Osteoblast (primary cell): ENCODE measurements at places on chromosomes 6 and 20.

- H3K4me3 ChIP-seq = no peak overlapping the region
- no peaks in the 10 kb centered on the region for H3K36me3 ChIP-seq
- peaks cover 3% of the 10 kb centered on the region for H3K27me3 ChIP-seq
- H3K4me1 ChIP-seq = no peaks in the 10 kb centered on the region
Measured at GRCh38 chr20:51884561-51884960, 82.2 kb upstream of the SALL4 start.

DNA sequence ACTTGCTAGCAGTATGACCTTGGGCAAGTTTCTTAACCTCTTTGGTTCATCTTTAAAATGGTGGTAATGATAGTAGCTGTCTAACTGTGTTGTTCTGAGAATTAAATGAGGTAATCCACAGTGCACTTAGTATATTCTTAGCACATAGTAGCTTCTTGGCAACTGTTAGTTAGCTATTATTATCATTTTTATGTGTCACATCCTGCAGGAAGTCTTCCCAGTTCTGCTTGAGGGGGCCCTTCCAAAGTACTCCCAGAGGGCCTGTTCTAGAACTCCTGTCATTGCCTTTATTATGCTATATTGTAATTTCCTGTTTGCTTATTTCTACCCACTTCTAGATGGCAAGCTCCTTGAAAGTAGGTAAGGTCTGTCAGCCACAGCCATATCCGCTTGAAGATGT is 30.6 kb downstream of the ANKS1A start:
- no peak overlapping the region for H3K4me3 ChIP-seq
- DNase-seq = no peak
- no peaks in the 10 kb centered on the region for H3K36me3 ChIP-seq

DNA sequence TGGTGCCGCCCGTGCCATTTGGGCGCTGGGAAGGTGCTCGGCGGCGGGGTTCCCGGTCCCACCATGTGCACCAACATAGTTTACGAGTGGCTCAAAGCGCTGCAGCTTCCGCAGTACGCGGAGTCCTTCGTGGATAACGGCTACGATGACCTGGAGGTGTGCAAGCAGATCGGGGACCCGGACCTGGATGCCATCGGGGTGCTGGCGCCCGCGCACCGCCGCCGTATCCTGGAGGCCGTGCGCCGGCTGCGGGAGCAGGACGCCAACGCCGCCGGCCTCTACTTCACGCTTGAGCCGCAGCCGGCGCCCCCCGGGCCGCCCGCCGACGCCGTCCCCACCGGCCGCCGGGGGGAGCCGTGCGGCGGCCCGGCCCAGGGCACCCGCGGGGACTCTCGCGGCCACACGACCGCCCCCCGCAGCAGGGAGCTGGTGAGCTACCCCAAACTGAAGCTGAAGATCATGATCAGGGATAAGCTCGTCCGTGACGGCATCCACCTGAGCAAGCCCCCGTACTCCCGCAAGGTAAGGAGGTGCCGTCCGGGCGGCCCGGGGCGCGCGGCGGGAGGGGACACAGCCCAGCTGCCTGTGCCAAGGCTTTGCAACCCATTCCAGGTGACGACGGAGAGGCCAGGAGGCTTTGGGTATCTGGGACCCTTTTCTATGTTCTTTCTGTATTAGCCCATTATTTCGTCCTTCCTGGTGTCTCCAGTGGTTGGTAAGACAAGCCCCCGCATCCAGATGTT is 547 bp downstream of the SAMD5 start:
- peaks cover 32% of the 10 kb centered on the region for H3K27me3 ChIP-seq
- H3K36me3 ChIP-seq = no peaks in the 10 kb centered on the region
- peaks cover 12% of the 10 kb centered on the region for H3K4me1 ChIP-seq
- DNase-seq = peak; percentile 65
- no peak overlapping the region for H3K27ac ChIP-seq

- DNase-seq = no peak
- peak overlapping the region; percentile 65 for H3K27ac ChIP-seq
- H3K4me3 ChIP-seq = peak overlapping the region; percentile 20
- H3K4me1 ChIP-seq = peaks cover 33% of the 10 kb centered on the region
- no peaks in the 10 kb centered on the region for H3K27me3 ChIP-seq
- no peaks in the 10 kb centered on the region for H3K36me3 ChIP-seq
Measured at GRCh38 chr20:3995067-3995748, 20.1 kb downstream of the RNF24 start.

DNA sequence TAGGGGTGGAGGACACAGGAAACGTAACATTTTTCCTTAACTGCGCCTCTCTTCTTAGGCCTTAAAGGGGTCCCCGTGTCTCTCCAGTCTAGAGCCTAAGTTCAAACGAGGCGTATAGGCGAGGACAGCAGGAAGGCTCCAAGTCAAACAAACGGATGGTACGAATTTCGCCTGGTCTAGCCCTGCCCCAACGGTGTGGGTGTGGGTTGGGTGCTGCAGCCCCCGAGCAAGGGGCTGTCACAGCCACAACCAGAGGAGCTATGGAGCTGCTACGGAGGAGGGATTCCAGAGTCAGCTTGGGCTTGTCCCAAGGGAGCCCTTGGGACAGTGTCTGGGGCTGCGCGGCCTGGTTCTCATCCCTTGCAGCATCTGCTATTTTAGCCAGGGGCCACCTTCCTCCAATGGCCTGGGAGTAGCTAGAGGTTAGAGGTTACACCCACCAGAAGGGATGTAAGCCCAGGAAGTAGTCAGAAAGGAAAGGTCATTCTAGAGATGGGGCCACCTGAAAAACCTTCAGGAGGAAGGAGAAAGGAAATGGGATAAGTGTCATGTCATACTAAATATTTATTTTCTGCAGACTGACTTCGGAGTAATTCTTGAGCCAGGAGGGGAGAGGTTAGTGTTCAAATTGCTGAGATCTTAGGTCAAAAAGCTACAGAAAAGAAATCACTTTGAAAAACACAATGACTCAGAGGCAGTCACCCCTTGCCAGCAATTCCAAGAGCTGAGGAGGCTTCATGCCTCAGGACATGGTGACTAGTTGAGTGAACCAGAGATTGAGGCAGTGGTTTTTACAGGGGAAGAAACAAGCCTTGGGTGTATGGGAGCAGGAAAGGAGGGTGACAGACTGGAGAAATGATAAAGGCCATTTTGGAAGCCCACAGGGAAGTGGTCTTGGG is 21.7 kb downstream of the VPS52 start:
- H3K27ac ChIP-seq = peak overlapping the region; percentile 95
- H3K4me1 ChIP-seq = peaks cover 44% of the 10 kb centered on the region
- H3K4me3 ChIP-seq = peak overlapping the region; percentile 74

DNA sequence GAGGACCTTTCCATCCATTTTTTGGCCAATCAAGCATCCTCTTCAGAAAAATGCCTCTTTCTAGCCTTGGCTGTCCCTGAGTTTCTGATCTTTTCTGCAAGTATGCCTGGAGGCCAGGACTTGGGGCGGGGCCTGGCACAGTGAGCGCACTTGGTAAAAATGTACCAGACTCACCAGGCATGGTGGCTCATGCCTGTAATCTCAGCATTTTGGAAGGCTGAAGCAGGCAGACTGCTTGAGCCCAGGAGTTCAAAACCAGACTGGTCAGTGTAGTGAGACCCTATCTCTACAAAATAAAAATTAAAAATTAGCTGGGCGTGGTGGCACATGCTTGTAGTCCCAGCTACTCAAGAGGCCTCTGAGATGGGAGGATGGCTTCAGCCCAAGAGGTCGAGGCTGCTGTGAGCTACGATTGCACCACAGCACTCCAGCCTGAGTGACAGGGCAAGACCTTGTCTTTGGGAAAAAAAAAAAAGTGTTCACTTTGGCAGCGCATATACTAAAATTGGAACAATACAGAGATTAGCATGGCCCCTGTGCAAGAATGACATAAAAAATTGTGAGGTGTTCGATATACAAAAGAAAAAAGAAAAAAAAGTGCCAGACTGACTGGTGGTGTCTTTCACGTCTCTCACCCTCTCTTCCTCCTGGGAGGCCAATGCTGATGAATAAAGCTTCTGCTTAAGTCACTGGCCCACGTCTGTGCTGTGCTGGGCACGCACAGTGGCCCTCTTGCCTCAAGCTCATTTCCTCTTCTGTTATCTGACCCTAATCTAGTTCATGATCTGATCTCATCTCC is 18.1 kb upstream of the SLC9A8 start:
- H3K4me1 ChIP-seq = peaks cover 3% of the 10 kb centered on the region
- DNase-seq = no peak
- H3K27me3 ChIP-seq = peaks cover 7% of the 10 kb centered on the region
- H3K4me3 ChIP-seq = no peak overlapping the region
- H3K27ac ChIP-seq = no peak overlapping the region

DNA sequence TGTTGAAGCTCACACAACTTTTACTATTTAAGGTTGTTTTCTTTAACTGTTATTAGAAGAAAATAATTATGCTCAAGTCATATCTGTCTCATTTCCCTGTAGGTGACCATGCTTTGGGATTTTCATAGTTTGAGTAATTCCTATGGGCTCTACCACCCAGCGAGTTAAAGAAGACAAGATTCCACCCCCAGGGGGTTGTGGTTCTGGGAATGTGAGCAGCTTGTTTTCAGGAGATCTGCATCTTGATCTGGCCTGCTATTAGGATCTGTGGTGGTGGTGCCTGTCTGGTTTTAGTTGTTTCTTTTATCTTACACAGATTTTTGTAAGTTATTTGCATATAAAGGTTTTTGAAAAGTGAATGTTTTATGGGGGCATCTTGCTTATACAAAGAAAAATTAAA is 20.2 kb upstream of the REV3L start:
- H3K27me3 ChIP-seq = no peaks in the 10 kb centered on the region
- no peak overlapping the region for H3K27ac ChIP-seq
- H3K4me3 ChIP-seq = no peak overlapping the region
- H3K4me1 ChIP-seq = peaks cover 6% of the 10 kb centered on the region
- no peaks in the 10 kb centered on the region for H3K36me3 ChIP-seq

DNA sequence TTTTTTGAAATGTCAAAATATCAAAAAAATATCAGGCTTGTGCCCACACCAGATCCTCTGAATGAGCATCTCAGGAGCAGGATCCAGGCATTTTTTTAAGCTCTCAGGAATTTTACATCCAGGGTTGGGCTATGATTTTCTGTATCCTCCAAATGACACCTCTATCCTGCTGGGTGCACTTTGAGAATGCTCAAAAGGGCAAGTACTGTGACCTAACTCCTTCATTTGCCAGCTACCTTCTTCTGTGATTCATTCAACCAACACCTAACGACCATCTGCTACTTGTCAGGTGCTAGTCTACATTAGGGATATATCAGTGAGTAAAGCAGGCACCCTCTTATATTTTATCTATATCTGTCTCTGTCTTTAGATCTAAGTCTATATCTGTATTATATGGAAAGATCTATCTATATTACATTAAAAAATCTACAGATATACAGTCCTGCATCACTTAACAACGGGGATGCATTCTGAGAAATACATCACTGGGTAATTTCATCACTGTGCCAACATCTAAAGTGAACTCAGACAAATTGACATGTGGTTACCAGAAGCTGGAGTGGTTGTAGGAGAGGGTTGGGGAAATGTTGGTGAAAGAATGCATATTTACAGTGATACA is 131.6 kb downstream of the KIF16B start:
- no peaks in the 10 kb centered on the region for H3K36me3 ChIP-seq
- H3K4me3 ChIP-seq = no peak overlapping the region
- no peak overlapping the region for H3K27ac ChIP-seq
- H3K27me3 ChIP-seq = no peaks in the 10 kb centered on the region
- DNase-seq = no peak

GRCh38 chr6:117233145-117233544 is 32.2 kb upstream of the VGLL2 start:
- no peak overlapping the region for H3K4me3 ChIP-seq
- H3K27ac ChIP-seq = no peak overlapping the region
- no peaks in the 10 kb centered on the region for H3K27me3 ChIP-seq
- H3K36me3 ChIP-seq = no peaks in the 10 kb centered on the region
- no peak for DNase-seq

- no peak for DNase-seq
- H3K36me3 ChIP-seq = no peaks in the 10 kb centered on the region
- no peak overlapping the region for H3K4me3 ChIP-seq
- H3K4me1 ChIP-seq = peaks cover 52% of the 10 kb centered on the region
Measured at GRCh38 chr6:56710967-56711366, 68.3 kb upstream of the DST start.
